ENCODE measurements at places on chromosomes 2 and 18. TPM values are rescaled to one million over a fixed set of nuclear protein-coding genes. Genes with fewer than 3 reads are reported as not detected.

- H3K36me3 ChIP-seq = no peaks in the 10 kb centered on the region
- H3K27ac ChIP-seq = no peak overlapping the region
- no peak for DNase-seq
- H3K27me3 ChIP-seq = no peaks in the 10 kb centered on the region
- H3K4me1 ChIP-seq = no peaks in the 10 kb centered on the region
- H3K4me3 ChIP-seq = no peak overlapping the region
Observed at GRCh38 chr2:209974576-209974975, 27.9 kb upstream of the RPE start.

- peaks cover 38% of the 10 kb centered on the region for H3K4me1 ChIP-seq
- H3K36me3 ChIP-seq = no peaks in the 10 kb centered on the region
- H3K4me3 ChIP-seq = no peak overlapping the region
- no peaks in the 10 kb centered on the region for H3K27me3 ChIP-seq
Observed at GRCh38 chr2:234422981-234423431, 73.9 kb downstream of the ARL4C start.

- H3K36me3 ChIP-seq = no peaks in the 10 kb centered on the region
- no peaks in the 10 kb centered on the region for H3K27me3 ChIP-seq
- peaks cover 7% of the 10 kb centered on the region for H3K4me1 ChIP-seq
- H3K27ac ChIP-seq = no peak overlapping the region
- DNase-seq = no peak
- H3K4me3 ChIP-seq = no peak overlapping the region
Observed at GRCh38 chr2:20702563-20702962, 35.6 kb downstream of the GDF7 start.

GRCh38 chr18:47826157-47827074 lies 104.0 kb downstream of the SMAD2 start:
- H3K27ac ChIP-seq = no peak overlapping the region
- H3K36me3 ChIP-seq = peaks cover 41% of the 10 kb centered on the region
- no peak for DNase-seq
- no peaks in the 10 kb centered on the region for H3K27me3 ChIP-seq

DNA sequence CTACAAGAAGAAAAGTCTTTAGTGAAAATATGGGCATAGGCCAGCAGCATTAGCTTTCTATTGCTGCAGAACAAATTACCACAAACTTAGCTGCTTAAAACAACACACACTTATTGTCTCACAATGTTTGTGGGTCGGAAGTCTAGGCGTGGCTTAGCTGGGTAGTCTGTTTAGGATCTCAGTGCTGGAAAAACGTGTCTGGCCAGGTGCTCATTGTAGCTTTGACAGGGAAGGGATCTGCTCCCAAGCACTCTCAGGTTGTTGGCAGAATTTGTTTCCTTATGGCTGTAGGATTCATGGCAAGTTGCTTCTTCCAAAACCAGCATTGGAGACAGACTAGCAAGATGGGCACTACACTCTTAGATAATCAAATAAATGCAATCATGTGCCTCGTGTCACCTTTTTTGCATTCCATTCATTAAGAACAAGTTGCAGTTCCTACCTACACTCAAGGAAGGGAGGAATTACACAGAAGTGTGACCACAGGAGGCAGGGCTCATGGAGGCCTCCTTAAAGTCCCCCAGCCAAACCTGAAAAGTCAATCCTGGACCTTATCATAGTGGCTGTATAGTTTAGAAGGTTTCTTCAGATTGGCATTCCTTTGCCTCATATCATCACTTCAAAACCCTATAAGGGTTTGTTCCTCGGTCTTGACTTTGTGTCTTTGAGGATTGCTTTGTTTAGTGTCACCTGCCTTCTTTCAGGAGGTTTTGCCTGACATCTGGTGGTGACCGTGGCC lies 17.3 kb downstream of the MRPL30 start:
- no peak for DNase-seq
- H3K27me3 ChIP-seq = no peaks in the 10 kb centered on the region
- no peak overlapping the region for H3K4me3 ChIP-seq
- no peaks in the 10 kb centered on the region for H3K4me1 ChIP-seq
- peaks cover 11% of the 10 kb centered on the region for H3K36me3 ChIP-seq

- no peaks in the 10 kb centered on the region for H3K36me3 ChIP-seq
- H3K27me3 ChIP-seq = no peaks in the 10 kb centered on the region
- H3K4me3 ChIP-seq = no peak overlapping the region
- DNase-seq = peak; percentile 56
- peaks cover 12% of the 10 kb centered on the region for H3K4me1 ChIP-seq
- no peak overlapping the region for H3K27ac ChIP-seq
Observed at GRCh38 chr18:26312199-26312598, 86.0 kb downstream of the TAF4B start.

DNA sequence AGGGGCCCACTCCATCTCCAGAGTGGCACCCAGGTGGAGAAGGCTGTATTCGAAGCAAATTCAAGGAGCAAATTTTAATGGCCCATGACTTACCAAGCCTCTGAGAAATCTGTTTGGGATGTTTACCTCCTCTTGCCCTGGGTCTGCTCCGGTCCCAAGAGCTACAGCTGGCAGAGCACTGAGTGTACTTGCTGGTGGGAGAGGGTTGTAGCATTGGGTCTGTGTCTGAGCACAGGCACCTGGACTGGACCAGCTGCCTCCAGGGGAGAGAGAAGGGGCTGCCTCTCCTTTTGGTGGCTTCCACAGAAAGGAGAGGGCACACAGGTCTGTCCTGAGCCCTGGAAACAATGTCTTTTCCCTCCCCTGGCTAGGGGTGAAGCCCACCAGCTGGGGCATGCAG lies 9.8 kb downstream of the EN1 start:
- no peak overlapping the region for H3K27ac ChIP-seq
- H3K4me1 ChIP-seq = peaks cover 24% of the 10 kb centered on the region
- no peak for DNase-seq
- peaks cover 100% of the 10 kb centered on the region for H3K27me3 ChIP-seq

DNA sequence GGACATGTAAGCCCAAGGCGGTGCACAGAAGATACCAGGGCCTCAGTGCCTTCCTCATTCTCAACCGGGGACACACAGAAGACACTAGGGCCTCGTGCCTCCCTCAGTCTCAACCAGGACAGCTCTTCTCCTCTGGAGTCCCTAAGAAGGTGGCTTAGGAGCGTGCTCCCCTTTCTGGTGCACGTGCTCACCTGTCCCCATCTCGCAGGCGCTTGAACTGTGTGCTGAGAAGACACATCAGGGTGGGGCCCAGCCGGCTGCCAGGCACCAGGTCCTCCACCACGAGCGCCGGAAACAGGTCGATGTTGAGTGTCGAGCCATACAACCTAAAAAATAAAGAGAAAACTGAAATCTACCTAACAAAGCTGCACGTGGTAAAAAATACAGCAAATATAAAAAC lies 99.9 kb downstream of the PXDN start:
- no peaks in the 10 kb centered on the region for H3K36me3 ChIP-seq
- peak overlapping the region; percentile 53 for H3K27ac ChIP-seq
- no peak for DNase-seq

GRCh38 chr2:46431481-46432235 lies 47.7 kb upstream of the TMEM247 start:
- H3K27ac ChIP-seq = no peak overlapping the region
- H3K4me3 ChIP-seq = no peak overlapping the region
- no peaks in the 10 kb centered on the region for H3K36me3 ChIP-seq
- DNase-seq = no peak
- no peaks in the 10 kb centered on the region for H3K27me3 ChIP-seq

DNA sequence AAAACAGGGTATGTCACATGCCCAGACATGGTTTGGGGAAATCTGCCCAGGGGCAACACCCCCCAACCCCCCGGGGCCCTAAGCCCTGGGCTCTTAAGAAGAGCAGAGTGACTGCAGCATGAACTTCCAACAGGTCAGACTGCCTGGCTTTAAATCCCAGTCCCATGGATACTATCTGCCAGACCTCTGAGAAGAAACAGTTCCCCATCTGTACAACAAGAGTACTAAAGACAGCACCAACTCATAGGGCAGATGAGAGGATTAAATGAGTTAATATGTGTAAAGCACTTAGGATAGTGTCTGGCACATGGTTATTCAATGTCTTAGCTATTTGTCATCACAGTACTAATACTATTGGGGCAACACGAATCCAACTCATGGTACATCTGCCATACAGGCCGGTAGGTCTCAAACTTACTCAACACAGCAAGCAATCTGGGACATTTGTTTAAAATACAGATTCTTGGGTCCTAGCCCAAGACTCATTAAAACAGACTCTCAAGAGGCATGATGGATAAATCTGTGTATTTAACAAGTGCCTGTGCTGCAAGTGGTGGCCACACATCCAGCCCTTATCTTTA lies 23.4 kb downstream of the CDH2 start:
- H3K36me3 ChIP-seq = no peaks in the 10 kb centered on the region
- H3K27ac ChIP-seq = no peak overlapping the region
- no peak for DNase-seq
- H3K4me1 ChIP-seq = peaks cover 65% of the 10 kb centered on the region

DNA sequence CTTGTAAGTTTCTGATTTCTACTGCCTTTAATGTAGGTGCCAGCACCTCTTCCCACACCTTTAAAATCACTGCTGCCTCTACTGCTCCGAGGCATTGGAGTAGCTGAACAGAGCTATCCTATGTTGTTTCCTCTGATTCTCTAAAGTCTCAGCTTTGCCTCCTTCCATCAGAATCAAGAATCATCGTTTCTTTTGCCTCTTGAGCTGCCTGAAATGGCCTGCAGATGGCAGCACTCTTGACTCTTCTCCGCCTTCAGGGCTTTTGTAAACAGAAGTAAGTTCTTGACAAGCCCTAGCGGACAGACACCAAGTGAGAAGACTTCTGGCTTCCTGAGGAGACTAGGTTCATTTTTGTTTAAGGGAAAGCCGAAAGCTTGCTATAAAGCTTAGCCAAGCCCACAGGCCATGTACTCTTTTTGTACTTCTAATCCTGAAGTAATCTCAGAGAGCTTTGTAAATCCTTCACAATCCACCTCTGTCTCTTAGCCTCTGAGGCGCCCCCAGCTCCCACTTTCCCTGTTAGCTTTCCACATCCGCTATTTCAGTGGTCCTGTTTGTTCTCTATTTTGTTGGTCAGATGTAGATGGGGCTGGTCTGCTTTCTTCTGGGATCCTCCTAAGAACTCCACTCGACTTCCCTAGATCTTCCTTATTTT lies 48.4 kb downstream of the GTF3C3 start:
- H3K4me3 ChIP-seq = no peak overlapping the region
- H3K4me1 ChIP-seq = peaks cover 8% of the 10 kb centered on the region
- peak; percentile 80 for DNase-seq
- H3K36me3 ChIP-seq = peaks cover 4% of the 10 kb centered on the region

DNA sequence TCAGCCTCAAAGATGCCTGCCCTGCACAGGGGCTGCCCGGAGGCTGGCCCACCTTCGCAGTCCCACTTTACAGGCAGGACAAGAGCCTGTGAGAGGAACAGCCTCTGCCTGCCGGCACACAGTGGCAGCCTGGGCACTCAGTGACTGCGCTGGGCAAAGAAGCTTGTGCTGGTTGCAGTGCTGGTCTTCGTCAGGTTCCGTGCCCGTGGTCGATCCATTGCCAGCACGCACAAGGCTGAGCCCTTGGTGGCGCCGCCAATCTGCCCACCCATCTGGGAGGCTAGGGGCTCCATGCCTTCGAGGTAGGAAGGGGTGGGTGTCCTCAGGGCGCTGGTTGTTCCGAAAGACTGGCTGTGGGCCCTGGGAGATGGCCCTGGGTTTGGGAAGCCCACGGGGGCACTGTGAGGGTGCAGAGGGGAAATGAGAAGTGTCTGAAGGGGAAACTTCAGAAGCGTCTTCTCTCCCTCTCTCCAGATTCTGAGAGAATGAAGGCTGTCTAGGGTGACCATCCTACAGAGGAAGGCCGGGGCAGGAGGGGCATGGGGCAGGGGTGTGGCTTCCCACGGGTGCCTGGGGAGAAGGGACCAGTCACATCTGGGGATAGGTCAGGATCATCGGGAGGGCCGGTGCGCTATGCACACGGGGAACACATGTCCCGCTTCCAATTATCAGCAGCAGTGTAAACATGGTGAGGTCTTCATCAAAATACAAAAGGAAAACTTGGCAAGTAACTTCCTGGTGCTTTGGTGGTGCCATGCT lies 49.1 kb upstream of the HS6ST1 start:
- H3K4me3 ChIP-seq = no peak overlapping the region
- no peak overlapping the region for H3K27ac ChIP-seq
- no peak for DNase-seq
- no peaks in the 10 kb centered on the region for H3K36me3 ChIP-seq
- H3K4me1 ChIP-seq = peaks cover 29% of the 10 kb centered on the region

DNA sequence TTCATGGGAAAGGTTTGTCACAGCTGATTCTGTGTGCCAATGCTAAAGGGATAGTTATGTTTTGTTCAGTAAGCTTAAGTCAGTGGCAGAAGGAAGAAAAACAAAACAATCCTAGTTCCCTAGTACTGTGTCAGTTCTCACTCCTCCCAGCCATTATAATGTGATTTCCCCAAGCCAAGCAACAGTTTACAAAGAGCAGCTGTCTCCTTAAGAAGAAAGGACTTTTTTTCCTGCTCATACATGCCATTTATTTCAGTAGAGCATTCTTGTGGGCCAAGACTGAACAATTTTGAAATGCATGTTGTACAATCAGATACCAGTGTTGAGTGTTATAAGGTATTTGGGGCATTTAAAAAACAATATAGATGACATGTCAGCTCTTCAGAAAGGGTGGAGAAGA lies 52.1 kb downstream of the NEMP2 start:
- H3K4me1 ChIP-seq = no peaks in the 10 kb centered on the region
- H3K4me3 ChIP-seq = no peak overlapping the region
- H3K27me3 ChIP-seq = no peaks in the 10 kb centered on the region
- DNase-seq = no peak
- H3K27ac ChIP-seq = no peak overlapping the region

- no peaks in the 10 kb centered on the region for H3K27me3 ChIP-seq
- H3K27ac ChIP-seq = no peak overlapping the region
- no peaks in the 10 kb centered on the region for H3K36me3 ChIP-seq
- DNase-seq = no peak
Observed at GRCh38 chr2:75764611-75765010, 53.9 kb upstream of the GCFC2 start.

GRCh38 chr2:7241041-7241745 lies 324.0 kb downstream of the RNF144A start:
- H3K4me3 ChIP-seq = no peak overlapping the region
- no peak overlapping the region for H3K27ac ChIP-seq
- H3K36me3 ChIP-seq = no peaks in the 10 kb centered on the region
- H3K27me3 ChIP-seq = no peaks in the 10 kb centered on the region
- no peak for DNase-seq

The SPDYA gene
- 0.37 TPM for total RNA-seq

The RAB17 gene
- total RNA-seq = not detected

The HOXD12 gene
- not detected for total RNA-seq

The RNASEH1 gene
- 28.2 TPM for total RNA-seq

The TUBA3E gene
- not detected for total RNA-seq

The NT5DC4 gene
- not detected for total RNA-seq
